EH (cell line): ENCODE measurements at places on chromosomes 7 and 10.

DNA sequence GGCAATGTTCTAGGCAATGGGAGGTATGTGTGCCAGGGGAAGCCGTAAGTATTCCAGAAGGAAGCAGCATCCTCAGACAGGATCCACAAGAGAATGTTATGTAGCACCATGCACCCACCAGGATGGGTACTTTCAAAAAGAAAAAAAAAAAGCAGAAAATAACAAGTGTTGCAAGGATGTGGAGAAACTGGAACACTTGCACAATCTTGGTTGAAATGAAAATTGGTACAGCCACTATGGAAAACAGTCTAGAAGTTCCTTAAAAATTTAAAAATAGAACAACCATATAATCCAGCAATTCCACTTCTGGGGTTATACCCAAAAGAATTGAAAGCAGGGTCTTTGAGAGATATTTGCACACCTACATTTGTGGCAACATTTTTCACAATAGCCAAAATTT is 20.2 kb downstream of the C10orf71 start:
- no peak for DNase-seq

DNA sequence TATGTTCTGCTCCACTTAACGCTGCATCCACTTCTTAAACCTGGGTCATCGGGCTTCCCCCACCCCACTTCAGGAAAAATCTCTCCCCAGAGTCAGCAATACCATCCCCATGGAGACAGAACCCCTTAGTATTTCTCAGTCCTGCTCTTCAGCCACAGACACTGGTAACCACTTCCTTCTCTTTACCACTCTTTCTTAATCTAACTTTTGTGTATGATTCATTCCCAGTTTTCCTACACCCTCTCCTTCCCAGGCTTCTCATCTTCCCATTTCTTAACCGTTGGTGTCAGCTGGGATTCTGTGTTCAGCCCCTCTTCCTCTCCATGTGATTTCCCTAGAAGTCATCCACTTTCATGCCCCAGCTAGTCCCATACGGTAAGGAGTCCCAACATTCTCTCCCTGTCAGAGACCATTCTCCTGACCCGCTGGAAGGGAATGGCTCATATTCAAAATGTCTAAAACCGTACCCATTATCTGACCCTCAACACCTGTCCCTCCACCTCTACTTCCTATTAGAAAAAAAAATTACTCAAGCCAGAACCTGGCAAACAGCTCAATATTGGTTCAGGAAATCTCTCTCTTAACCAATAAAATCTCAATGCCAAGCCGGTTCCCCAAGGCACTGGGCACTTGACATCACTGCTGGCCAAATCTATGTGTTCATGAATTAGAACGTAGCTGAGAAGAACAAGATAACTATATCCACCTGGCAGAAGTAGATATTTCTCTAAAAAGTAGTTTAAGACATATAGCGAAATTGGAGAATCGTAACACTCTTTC is 89.4 kb downstream of the DGKI start:
- DNase-seq, result peak; percentile 69

DNA sequence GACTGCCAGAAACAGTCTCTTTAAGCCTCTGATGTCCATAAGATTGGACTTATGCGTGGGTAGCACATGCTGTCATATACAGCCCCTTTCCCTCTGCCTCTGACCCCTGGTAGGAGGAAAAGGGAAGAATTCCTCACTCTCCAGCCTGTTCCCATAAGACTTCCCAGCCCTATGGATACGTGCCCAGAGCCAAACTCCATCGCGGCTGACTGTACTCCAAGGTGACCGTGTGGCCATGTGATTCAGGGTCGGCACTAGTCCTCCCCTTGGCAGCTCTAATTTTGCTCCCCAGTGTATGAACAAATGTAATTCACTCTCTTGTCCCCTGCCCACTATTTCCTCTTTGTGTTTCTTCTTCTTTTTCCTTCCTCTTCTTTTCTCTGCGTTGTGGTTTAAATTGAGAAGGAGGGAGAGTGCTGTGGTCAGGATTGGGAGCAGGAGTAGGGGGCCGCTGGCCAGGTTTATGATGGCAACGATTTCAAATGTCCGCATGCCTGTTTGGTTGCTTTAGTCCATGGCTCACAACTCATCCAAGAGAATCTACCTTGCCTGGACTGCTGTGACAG is 43.8 kb downstream of the PRLHR start:
- DNase-seq, result no peak

GRCh38 chr10:43982250-43982649 is 333.6 kb upstream of the ZNF32 start:
- no peak for DNase-seq

DNA sequence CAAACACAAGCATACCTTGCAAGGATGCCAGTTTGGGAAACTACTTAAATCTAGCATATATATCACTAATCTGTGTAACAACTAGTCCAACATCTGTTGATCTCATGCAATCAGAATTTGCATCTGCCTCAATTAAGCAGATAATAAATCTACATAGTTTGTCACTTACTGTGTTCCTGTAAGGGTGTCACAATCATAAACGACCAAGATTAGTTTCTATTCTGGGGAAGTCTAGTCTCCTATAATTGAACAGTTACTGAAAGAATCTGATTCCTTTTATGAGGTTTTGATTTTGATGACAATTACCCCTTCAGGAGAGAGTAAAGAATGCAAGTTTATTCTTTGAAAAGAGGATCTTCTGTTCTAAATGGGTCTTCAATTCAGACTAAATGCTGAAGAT is 85.5 kb upstream of the LRRN3 start:
- DNase-seq, result peak; percentile 76

DNA sequence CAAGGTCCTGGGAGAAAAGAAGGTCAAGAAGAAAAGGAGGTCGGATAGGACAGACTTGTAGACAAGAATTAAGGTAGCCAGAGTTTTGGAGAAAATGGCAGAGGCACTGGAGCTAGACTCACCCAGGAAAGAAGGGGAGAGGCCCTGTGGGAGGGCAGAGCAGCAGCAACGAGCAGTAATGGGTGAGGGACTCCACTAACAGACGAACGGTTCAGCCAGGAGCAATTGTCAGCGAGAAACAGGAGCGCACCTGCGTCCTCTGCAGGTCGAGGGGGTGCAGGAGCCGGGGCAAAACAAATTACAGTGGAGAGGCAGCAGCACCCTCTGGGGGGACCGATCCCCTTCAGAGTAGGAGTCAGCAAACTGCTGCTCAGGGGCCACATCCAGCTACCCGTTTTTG is 18.5 kb upstream of the IGFBP3 start:
- DNase-seq, result no peak

GRCh38 chr10:115979576-115979975 is 293.4 kb downstream of the GFRA1 start:
- no peak for DNase-seq

GRCh38 chr10:47027108-47027783 is 116.0 kb downstream of the PTPN20 start:
- no peak for DNase-seq

DNA sequence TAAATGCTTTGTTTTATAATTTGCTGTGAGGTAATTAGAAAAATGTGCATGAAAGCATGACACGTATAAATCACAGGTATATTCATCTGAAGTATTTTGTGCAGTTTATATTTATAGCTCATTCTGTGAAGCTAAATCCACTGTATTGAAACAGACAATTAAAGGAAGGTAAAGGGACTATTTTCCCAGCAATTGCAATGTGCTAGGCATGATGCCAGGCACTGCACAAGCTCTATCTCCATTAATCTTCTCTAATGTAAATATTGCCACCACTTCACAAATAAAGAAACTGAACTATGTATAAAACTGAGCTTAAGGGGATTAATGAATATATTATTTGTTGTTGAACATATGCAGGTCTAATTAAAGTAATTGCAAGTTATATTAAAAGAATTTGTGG is 1012.5 kb downstream of the NRG3 start:
- DNase-seq, result no peak

DNA sequence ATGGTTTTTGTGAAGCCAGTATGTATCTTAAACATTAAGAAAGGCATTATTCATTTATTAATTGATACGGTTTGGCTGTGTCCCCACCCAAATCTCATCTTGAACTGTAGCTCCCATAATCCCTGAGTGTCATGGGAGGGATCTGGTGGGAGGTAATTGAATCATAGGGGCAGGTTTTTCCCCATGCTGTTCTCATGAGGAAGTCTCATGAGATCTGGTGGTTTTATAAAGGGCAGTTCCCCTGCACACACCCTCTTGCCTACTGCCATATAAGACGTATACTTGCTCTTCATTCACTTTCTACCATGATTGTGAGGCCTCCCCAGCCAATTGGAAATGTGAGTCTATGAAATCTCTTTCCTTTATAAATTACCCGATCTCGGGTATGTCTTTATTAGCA is 28.1 kb downstream of the OTUD1 start:
- DNase-seq, result no peak

- DNase-seq, result no peak
These were observed 7.3 kb downstream of the RNF216 start for GRCh38 chr7:5774136-5774535.

- DNase-seq, result no peak
These were observed 607 bp upstream of the SMO start for GRCh38 chr7:129187681-129188371.

GRCh38 chr7:69078997-69079769 is 519.1 kb upstream of the AUTS2 start:
- DNase-seq, result no peak

DNA sequence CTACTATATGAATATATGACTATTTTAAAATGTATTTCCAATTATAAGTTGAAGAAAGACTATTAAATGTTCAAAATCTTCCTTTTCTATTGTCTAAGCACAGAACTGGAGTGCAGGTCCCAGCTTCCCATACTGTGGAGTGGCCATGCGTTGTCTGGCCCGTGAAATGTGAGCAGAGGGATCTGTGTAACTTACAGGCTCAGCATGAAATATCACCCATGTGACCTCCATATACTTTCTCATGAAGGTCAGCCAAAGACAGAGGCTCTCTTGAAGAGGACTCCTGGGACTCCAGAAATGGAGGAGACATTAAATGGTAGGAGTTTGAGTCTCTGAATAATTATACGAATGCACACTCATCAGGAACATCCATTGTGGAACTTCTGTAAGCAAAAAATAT is 92.4 kb upstream of the CAV2 start:
- DNase-seq, result no peak

DNA sequence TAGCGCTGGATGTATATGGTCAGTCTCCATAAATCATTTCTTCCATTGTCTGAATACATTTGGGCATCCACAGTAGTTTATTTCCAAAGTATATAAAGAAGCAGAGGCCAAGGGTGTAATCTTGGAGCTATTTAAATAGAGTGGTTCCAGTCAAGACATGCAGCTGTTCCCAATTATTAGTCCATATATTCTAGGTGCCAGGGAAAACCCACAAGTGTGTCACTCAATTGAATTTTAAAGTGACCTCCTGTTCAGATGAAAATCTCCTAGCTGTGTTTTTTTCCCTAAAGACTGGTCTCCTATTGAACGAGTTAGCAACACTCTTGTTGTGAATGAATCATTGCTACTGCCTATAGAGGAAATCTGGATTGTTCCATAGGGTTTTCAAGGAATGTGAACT is 260.2 kb upstream of the BMPER start:
- DNase-seq, result peak; percentile 50

- no peak for DNase-seq
These were observed 199.0 kb upstream of the CTBP2 start for GRCh38 chr10:125359401-125359800.

- no peak for DNase-seq
These were observed 73.2 kb downstream of the GPR37 start for GRCh38 chr7:124692425-124692824.

- DNase-seq, result peak; percentile 76
These were observed 5.3 kb upstream of the PRKRIP1 start for GRCh38 chr7:102390697-102391484.

GRCh38 chr10:100128951-100129350 is 47.3 kb upstream of the CPN1 start:
- no peak for DNase-seq

DNA sequence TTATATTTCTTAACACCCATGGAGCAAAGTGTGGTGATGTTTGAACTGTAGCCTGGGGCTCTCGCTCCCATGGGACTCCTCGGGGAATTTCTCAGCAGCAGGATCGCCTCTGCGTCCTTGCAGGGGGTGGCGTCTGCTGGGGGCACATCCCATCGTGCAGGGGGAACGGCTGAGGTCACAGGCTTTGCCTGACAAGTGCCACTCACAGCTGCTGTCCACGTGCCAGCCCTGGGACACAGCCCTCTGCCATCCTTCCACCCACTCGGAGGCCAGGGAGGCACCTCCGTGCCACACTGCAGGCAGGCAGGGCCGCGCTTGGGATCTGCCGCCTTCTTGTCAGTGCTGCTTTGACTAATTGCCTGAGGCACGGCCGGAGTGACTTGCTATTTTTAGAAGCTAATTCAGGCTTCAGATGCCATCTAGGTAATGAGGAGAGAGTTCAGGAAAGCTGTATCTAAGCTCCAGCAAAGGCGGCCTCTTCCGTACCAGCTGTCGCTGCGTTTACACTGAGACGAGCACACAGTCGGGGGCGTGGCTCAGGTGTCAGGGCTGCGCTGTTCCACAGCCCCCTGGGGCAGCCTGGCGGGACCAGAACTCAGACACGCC is 45.7 kb downstream of the PITRM1 start:
- DNase-seq, result no peak

DNA sequence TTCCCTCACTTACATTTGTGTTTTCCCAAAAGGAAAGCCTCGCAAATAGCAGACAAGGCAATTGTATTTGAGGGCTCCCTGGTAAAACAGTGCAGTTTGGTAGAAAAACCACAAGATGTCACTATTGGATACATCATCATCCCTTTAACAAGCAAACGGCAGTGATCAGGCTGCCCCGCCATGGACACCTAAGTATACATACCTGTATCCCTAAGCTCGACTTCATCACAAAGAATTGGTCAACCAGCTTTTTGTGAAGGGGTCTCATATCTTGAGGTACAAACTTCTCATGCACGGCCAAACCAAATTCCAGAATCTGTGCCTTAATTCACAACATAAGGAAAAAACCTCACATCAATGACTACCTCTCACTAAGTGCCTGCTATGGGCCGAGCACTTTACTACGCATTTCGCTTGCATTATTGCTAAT is 179.5 kb upstream of the IMMP2L start:
- peak; percentile 66 for DNase-seq

GRCh38 chr10:60980997-60981396 is 37.0 kb upstream of the RHOBTB1 start:
- peak; percentile 65 for DNase-seq

DNA sequence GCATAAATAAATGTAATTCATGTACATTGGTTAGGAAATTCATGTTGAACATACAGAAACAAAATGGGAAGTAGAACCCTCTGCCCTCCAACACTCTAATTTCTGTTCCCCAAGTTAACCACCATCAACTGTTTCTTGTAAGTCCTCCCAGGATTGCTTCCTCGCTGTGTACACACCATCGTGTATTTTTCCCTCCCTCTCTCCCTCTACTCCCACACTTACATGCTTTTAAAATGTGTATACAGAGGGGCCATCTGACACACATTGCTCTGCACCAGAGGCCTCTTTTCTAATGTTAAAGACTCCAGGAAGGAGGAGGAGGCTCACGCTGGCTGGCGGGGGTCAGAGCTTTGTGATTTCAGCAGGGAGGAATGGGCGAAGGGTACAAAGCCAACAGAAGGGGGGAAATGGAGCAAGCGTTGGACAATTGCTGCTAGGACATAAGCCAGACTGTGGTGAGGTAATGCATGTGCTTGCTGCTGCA is 1.9 kb upstream of the EPHA1 start:
- no peak for DNase-seq
